ENCODE measurements at places on chromosomes 12 and 14. TPM values are rescaled to one million over a fixed set of nuclear protein-coding genes. Genes with fewer than 3 reads are reported as not detected.

Gene KLRB1
- total RNA-seq, result not detected

DNA sequence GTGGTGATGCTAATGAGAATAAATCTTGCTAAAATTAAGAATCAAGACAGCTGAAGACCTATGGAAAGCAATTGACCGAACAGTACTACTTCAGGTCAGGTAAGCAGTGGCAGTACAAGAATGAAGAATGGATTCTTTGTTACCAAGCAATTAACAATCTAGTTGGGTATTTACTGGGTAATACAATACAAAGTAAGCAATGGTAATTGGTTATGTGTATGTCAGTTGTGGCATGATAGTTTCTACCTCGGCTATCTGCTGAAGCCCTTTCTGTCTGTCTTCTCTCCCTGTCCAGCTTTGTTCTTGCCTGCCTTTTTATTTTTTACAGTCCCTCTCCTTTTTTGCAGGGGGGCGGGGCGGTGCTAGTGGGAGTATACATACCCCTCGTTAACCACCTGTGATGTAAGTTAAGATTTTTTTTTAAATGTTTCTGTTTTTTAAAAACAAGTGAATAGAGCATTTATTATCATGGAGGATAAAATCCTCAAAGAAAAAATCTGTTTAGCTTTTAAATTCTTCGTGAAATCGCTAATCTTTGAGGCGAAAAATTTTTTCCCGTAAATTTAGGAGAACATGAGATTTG lies 75.9 kb downstream of the RCOR1 start:
- no peaks in the 10 kb centered on the region for H3K36me3 ChIP-seq
- H3K4me3 ChIP-seq, result no peak overlapping the region
- no peaks in the 10 kb centered on the region for H3K4me1 ChIP-seq
- no peak for DNase-seq
- no peaks in the 10 kb centered on the region for H3K27me3 ChIP-seq

- DNase-seq, result no peak
- H3K27me3 ChIP-seq, result no peaks in the 10 kb centered on the region
- H3K4me1 ChIP-seq, result no peaks in the 10 kb centered on the region
- H3K4me3 ChIP-seq, result no peak overlapping the region
Observed at GRCh38 chr14:102288139-102288538, 16.8 kb downstream of the MOK start.

GRCh38 chr12:31369712-31370521 lies 44.0 kb upstream of the SINHCAF start:
- no peak for DNase-seq
- peak overlapping the region; percentile 42 for H3K4me3 ChIP-seq
- H3K36me3 ChIP-seq, result no peaks in the 10 kb centered on the region
- H3K27ac ChIP-seq, result no peak overlapping the region
- no peaks in the 10 kb centered on the region for H3K4me1 ChIP-seq

DNA sequence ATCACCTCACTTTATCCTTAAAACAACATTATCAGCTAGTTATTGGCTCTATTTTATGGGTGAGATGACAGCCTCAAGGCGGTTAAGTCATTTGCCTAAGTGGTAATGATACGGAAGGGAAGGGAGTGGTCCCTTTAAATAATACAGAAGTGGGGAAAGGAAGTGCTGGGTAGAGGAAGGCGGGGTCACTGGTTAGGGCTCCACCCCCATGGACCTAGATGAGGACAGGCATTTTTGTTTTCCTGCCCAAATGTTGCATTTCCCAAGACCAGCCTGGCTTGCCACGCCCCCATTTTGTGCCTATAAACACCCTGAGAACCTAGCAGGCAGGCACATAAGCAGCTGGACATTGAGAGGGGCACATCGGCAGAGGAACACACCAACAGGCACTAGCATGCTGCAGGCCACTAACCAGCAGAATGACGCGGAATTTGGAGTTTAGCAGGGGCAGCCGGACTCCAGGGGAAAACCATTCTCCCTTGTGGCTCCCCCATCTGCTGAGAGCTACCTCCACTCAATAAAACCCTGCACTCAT lies 100.9 kb downstream of the EPS8 start:
- H3K4me3 ChIP-seq, result peak overlapping the region; percentile 57
- H3K36me3 ChIP-seq, result no peaks in the 10 kb centered on the region
- H3K4me1 ChIP-seq, result peaks cover 38% of the 10 kb centered on the region
- DNase-seq, result peak; percentile 45
- H3K27me3 ChIP-seq, result no peaks in the 10 kb centered on the region

- DNase-seq, result no peak
- H3K4me1 ChIP-seq, result no peaks in the 10 kb centered on the region
- no peak overlapping the region for H3K27ac ChIP-seq
- no peaks in the 10 kb centered on the region for H3K36me3 ChIP-seq
Observed at GRCh38 chr12:98612696-98613334, 19.3 kb downstream of the SLC25A3 start.

- DNase-seq, result no peak
- no peak overlapping the region for H3K4me3 ChIP-seq
- no peaks in the 10 kb centered on the region for H3K27me3 ChIP-seq
Observed at GRCh38 chr14:77102154-77102553, 4.1 kb downstream of the CIPC start.

- DNase-seq, result no peak
- H3K4me3 ChIP-seq, result no peak overlapping the region
- no peaks in the 10 kb centered on the region for H3K27me3 ChIP-seq
- H3K36me3 ChIP-seq, result peaks cover 5% of the 10 kb centered on the region
- H3K27ac ChIP-seq, result no peak overlapping the region
Observed at GRCh38 chr12:42162965-42163364, 18.3 kb upstream of the GXYLT1 start.

DNA sequence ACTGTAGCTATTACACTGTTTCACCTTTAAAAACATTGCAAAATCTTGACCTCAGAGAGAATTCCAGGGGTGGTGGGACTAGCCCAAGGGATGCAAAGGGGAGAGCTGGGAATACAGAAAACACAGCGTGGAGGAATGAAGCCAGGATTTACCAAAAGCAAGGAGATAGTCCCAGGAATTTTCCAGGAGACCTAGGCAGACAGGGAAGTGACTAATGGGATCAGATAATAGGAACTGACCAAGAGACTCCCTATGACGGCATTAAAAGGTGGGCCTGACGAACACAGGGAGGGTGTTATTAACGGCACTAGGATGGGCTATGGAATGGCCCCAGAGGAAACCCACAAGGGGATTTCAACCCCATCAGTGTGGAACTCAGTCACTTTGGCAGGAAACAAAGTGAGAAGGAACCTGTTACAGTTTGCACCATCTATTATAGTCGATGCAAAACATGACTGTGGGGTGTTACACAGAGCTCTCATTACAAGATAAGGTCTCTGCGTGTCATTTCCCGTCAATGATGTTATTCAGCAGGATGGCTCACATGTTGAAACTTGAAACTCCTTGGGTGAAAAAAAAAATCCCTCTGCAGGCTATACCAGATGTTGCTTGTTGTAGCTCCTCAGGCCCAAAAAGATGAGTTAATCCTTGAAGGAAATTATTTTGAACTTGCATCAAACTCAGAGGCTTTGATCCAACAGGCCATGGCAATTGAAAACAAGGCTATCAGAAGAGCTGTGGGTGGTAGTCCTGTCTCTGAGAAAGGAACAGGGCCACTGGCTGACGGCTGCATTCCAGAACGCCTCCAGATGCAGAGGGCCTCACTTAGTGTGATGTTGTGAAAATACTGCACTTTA lies 58.7 kb downstream of the DRAM1 start:
- no peaks in the 10 kb centered on the region for H3K27me3 ChIP-seq
- no peaks in the 10 kb centered on the region for H3K4me1 ChIP-seq
- no peak overlapping the region for H3K4me3 ChIP-seq
- DNase-seq, result no peak
- no peaks in the 10 kb centered on the region for H3K36me3 ChIP-seq
